NCI-H460 (cell line): ENCODE measurements at places on chromosomes 5 and 9.

DNA sequence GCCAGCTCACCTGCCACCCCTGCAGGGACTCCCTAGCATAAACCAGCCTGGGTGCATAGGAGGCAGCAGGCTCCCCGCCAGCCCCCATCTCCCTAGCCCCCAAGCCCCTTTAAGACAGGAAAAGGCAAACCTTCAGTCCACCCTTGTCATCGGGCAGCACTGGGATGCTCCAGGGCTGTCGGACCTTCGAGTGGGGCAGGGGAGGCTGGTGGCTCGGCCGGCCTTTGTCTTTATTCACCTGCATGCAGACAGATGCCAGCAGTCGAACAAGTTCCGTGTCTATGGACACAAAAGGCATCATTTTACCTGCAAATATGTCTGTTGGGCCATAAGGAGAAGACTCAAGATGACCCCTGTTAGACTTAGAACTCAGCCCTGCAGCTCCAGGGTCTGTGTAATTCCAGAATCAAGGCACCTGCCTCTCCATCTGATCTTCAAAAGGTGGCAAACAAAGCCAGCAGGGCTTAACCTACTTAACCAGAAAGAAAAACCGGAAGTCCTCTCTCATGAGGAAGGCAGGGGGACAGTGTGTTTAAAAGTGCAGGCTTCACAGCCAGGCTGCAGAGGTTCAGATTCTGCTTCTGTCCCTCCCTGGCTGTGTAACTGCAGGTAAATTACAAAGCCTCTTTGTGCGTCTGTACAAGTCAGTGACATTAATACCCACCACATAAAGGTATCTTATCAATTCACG lies 16.2 kb downstream of the ANKS6 start:
- DNase-seq = no peak

DNA sequence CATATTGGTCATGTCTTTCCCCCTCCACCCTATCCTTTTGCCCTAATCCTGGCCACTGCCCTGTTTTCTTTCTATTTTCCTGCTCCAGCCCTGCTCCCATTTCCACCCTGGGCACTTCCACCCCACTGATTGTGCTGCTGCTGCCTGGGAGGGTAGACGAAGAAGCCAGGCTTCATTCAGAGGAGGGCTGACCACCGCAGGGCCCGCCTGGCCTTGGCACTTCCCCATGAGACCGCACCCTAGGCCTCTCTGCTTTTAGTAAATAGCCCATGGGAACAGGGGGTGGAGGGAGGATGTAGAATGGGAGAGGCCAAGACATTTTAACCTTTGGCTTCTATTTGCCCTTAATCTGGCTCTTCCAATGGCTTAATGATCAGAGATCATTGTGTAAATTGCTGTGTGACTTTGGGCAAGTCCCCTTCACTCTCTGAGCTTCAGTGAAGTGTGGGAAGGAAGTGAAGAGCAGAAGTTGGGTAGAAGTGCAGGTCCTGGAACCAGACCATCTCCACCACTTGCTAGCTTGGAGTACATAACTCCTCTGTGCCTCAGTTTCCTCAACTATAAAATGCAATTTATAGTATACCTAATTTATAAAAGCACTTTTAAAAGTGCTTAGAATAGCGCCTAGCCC lies 13.6 kb upstream of the GPX3 start:
- no peak for DNase-seq

GRCh38 chr5:78586251-78586650 lies 62.3 kb downstream of the LHFPL2 start:
- no peak for DNase-seq

DNA sequence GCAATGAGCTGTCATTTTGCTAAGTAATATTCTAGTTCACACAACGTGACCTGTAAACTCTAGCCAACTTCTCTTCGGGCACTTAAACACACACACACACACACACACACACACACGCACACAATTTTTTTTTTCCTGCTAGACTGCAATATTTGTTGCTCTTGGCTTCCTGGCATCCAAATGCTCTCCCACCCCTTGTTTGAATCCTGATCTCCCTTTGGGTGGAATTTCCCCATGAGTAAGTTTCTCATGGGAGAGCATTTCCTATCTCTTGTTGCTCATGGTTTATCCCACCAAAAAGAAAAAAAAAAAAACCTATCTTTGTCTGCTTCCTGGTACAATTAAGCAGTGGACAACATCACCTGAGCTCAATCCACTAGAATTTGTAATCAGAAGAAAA lies 54.7 kb upstream of the TSLP start:
- DNase-seq = no peak
